ENCODE measurements at places on chromosomes 13 and 19. TPM values are rescaled to one million over a fixed set of nuclear protein-coding genes. Genes with fewer than 3 reads are reported as not detected.

DNA sequence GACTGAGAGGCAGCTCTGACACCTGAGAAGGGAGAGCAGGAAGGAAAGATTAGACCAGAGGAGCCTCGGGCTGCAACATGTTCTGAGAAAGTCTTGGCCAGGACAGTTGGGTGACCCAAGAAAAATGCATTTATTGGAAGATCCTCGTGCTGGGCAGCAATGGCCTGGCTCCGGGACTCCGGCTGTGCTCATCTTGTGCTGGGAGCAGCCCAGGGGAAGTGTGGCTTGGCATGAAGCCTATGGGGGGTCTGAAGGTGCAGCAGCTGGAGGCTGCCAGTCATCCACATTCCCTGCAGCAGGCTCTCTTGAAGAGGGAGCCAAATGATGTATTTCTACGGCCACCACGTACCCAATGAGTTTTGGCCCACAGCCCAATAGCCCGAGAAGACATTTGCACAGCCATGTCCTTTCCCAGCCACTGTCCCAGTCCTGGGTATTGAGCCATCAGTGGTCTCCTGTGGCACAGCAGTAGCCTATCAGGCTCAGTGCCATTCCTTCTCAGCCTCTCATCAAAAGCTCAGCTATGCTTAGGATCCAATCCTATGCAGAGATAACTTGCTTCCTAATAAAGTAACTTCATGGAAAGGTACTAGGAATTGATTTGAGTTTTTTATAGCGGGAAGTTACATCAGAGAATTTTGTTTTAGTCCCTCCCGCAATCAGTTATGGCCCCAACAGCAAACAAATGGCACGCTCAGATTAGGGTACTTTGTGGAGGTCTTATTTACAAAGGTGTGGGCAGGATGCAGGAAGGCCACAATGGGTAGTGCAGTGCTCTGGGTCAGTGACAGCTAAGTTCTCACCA is 76.0 kb upstream of the MEDAG start:
- DNase-seq, result no peak

DNA sequence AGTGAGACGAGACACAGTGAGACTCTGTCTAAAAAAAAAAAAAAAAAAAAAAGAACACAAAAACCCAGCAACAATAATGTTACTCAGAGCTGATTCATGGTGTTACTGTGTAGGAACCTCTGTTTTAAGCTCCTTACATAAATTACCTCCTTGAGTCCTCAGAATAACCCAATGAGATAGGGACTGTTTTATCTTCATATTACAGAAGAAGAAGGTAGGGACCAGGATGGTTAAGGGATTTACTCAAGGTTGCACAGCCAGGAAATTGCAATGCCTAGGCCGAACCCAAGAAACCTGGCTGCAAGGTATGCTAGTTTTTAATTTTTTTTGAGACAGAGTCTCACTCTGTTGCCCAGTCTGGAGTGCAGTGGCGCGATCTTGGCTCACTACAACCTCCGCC is 1.5 kb upstream of the DAND5 start:
- DNase-seq, result no peak

PROZ gene
- not detected for total RNA-seq

LGALS14 gene
- total RNA-seq, result not detected

- no peak for DNase-seq
These were observed 2.9 kb downstream of the GNG7 start for GRCh38 chr19:2699413-2700140.

DNA sequence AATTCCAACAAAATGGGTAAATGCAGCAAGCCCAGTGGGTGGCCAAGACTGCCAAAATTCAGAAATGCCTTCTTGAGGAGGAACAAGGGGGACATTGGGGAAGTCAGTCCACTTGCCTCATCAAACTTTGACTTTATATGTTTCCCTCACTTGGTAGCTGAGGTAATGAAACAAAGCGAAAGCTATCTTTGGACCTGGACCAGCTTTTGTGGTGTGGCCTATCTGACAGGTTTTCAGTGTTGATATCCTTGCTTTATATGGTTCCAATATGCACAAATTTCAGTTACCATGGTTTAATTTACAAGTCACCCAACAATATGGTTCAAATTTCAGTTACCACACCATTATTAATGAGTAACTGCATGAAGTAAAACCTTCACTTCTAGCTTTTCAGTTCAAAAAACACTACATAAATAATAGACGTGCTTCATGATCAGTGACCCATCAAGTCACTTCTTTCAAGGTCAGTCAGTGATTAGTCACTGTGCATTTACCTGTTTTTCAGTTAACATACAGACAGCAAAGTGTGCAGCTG is 17.7 kb upstream of the POU4F1 start:
- no peak for DNase-seq

ZNF229 gene
- total RNA-seq, result 4.8 TPM

RDH8 gene
- not detected for total RNA-seq

- no peak for DNase-seq
These were observed 64.8 kb downstream of the DCT start for GRCh38 chr13:94414708-94415107.

GRCh38 chr13:63156816-63157215 is 1741.2 kb upstream of the PCDH20 start:
- DNase-seq, result no peak

DNA sequence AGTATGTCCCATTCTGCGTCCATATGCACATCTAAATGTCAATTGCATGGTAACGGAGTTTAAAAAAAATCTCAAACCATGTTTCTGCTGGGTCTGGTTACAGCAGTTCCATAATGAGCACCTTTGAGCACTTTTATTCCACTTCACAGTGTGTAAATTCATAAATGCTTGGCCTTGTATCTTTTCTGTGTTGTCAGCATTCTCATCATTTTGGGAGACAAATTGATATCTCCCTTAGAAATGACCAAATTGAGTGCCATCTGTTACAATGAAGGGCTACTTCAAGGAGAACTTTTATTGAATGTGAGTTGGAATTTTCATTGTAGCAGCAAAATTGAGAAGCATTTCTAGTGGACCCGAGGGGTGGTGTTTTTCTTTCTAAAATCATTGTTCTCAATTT is 432.9 kb upstream of the PCDH9 start:
- no peak for DNase-seq

DNA sequence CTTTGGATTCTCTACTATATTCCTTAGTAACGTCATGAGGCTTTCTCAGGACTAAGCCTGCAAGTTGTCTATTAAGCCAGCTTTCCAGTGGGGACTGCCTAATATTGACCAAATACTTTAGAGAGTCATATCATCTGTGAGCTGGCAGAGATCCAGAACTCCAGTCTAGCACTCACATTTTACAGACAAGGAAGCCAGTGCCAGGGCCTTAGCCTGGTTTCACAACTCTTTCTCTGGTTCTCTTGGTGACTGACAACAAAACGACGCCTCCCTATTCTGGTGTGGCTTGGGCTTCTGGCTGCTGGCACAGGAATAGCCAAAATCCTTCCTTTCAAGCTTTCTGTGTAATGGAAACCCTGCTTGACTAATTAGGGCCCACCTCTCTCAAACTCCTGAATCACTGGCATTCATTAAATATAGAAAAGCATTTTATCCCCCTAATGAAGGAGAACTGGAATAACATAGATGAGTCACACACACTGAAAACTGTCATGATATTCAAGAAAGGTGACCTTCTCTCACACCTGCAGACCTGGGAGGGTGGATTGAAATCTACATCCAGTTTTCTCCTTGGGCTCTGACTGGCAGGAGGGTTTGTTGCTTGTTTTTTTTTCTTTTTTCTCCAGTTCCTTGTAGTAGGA is 75.2 kb upstream of the UBL3 start:
- DNase-seq, result no peak

CD37 gene
- total RNA-seq, result not detected

JSRP1 gene
- total RNA-seq, result not detected

IRS2 gene
- total RNA-seq, result 35.5 TPM

PDCD2L gene
- total RNA-seq, result 24.9 TPM

DNA sequence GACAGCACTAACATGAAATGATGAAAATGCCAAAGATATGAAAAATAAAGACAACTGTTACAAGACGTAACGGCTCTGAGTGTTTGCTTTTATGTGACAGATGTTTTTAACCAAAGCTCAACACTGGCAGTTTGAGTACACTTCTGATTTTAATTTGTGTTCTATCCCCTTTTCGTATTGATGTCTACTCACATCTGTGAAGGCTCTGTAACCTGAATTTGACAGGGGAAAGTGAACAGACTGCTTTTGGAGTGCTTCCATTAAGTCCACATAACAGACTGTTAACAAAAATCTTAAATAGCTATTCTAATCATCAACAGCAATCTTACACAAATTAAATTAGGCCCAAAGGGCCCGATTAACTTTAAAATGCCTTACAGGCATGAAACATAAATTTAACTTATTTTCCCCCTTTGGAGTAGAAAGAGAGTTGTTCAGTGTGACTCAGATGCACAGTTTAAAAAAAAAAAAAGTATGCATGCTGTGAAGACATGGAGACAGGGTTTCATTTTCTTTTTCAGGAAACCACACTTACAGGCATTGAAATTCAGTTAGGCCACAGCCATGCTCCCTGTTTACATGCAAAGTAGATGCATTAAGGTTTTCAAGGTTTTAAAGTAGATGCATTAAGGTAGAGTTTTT is 16.3 kb upstream of the RNASEH2B start:
- DNase-seq, result no peak

DNA sequence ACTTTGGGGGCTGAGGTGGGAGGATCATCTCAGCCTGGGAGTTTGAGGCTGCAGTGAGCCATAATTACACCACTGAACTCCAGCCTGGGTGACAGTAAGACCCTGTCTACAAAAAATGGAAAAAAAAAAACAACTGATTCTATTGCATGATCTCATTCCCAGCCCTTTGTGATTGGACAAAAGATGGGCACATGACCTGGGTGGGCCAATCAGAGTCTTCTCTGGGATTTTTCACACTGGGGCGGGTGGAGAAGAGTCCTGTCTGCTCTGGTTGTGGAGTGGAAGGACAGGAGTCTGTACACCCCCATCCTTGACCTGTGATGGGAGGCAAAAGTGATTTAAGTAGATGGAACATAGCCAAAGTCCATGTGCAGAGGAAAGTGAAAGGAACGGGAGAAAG is 170.5 kb downstream of the UQCRFS1 start:
- no peak for DNase-seq

GRCh38 chr13:46232281-46232680 is 20.6 kb downstream of the LRRC63 start:
- no peak for DNase-seq

GRCh38 chr19:34243876-34244578 is 10.3 kb upstream of the GARRE1 start:
- DNase-seq, result no peak

DNA sequence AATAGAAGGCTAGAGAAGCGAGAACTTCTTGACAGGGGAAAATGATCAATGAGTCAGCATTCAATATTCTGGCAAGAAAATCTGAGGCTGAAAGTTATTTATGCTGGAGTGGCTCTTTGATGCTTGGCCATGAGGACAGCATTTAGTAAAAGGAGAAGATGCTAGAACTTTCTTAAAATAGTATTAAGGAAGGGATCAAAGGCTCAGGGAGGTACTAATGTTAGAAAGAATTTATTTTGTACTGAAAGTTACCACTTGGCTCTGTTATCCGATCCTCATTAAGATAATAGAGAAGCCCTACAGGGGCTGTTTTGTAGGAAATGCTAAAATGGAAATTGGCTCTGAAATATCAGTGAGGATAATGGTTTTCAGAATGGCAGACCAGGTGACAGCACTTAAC is 1774.6 kb upstream of the PCDH20 start:
- no peak for DNase-seq

GRCh38 chr19:4640247-4641000 is 1.1 kb downstream of the TNFAIP8L1 start:
- DNase-seq, result no peak

- no peak for DNase-seq
These were observed 197.7 kb downstream of the SLITRK6 start for GRCh38 chr13:85601526-85601925.

APOC4 gene
- not detected for total RNA-seq

- DNase-seq, result no peak
These were observed 39.5 kb downstream of the SIAH3 start for GRCh38 chr13:45811891-45812694.

DNA sequence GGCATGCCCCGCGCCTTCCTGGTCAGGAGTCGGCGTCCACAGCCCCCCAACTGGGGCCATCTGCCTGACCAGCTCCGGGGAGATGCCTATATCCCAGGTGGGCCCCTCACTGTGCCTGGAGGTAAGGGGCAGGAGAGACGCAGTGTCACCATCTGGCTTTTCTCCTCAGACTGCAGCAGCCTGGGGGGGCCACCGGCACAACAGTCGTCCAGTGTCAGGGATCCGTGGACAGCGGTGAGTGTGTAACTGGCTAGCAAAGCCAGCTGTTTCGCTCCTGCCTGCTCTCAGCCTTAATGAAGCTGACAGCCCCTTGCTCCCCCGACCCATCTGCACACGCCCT is 227 bp downstream of the OVOL3 start:
- no peak for DNase-seq

DNA sequence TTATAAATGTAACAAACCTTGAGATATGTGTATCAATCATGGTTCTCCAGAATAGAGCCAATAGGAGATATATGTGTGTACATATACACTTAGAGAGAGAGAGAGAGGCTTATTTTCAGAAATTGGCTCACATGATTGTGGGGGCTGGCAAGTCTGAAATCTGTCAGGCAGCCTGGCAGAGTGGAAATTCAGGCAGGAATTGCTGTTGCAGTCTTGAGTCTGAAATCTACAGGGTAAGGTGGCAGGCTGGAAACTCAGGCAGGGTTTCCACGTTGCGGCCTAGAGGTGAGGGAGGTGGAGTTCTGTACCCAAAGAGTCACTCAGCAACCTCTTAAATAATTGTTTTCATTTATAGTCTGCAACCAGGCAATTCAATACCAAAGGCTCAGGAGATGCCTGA is 218.4 kb downstream of the B3GLCT start:
- DNase-seq, result no peak

DNA sequence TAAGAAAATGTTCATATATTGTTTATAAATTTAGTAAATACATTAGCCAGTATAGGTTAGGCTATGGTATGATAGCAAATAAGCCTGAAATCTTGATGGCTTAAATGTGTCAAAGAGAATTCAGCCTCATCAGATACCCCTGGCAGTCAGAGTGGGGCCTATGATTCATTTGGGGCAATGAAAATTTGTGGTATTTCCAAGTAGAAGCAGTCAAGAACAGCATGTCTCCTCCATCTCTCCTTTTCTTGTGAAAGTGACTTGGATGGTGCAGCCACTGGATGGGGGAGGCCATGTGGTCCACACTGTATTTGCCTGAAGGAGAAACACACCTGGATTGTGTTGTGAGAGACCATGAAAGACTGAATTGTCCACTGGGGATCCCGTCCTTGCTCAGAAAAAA is 82.7 kb downstream of the DLEU7 start:
- DNase-seq, result no peak
